Stimulated activated CD8-positive, alpha-beta memory T cell treated with anti-CD3 and anti-CD28 coated beads, Interleukin-4, amount 100 ng/mL, for 48 hours (primary cell): ENCODE measurements at places on chromosomes 5 and 9.

DNA sequence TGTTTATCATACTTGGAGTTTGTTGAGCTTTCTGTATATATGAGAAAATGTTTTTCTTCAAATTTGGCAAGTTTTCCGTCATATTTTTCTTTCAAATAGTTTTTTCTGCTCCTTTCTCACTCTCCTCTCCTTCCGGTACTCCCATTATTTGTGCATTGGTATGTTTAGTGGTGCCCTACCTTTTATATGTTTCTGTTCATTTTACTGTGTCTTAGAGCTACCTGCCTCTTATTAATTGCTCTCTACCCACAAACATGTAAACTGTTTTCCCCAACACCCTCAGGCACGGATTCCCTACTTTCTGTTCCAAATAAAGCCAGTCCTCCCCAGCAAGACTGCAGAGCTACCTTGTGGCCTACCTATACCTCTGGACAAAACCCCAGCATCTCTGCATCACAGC is 60.6 kb upstream of the S1PR3 start:
- no peak for DNase-seq

DNA sequence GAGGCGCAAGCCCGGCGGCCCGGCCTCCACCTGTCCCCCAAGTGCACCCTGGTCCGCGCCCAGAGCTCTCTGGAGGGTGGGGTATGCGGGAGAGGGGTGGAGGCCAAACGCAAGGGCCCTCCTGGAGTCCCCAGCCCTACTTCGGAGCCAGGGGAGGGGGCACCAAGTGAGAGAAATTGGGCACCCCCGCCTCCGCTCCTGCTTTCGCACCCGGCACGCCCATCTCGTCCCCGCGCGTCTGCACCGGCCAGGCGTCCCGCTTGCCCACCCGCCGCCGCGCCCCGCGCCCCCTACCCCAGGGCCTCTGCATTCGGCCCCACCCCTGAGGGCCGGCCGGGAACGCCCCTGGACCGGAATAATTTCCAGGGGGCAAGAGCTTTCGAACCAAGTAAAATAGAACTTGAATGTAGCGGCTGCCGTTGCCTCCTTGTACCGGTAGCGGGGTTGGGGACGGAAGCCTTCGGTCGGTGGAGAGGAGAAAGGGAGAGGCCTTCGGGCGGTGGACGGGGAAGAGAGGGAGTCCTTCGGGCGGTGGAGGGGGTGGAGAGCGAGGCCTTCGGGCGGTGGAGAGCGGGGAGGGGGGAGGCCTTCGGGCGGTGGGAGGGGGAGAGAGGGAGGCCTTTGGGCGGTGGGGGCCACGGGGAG is 694 bp upstream of the PHPT1 start:
- DNase-seq = peak; percentile 55

DNA sequence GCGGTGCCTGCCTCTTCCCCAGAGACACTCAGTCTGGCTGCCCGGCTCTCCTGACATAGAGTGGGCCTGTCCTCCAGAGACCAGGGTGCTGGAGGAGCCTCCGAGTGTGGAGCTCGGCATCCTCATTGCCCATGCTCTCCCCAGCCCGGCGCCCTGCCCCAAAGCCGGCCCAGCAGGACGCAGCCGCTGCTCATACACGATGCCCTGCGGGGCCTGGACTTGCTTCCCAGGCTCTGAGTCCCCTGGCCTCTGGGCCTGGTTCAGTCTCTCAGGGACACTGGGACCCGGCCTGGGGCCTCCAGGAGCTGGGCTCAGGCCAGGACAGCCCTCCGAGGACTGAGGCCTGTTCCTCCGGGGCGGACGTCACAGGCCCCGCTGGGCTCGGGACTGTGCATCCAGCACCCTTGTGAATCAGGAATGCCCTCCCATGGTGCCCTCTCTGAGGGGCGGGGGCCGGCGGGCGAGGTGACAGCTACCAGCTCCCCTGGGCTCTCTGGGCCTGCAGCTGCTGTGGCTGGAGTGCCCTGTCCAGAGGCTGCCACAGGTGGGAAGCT is 23.2 kb downstream of the TPPP start:
- no peak for DNase-seq

- DNase-seq = no peak
These were observed 243.0 kb upstream of the PTPRD start for GRCh38 chr9:10855847-10856246.

DNA sequence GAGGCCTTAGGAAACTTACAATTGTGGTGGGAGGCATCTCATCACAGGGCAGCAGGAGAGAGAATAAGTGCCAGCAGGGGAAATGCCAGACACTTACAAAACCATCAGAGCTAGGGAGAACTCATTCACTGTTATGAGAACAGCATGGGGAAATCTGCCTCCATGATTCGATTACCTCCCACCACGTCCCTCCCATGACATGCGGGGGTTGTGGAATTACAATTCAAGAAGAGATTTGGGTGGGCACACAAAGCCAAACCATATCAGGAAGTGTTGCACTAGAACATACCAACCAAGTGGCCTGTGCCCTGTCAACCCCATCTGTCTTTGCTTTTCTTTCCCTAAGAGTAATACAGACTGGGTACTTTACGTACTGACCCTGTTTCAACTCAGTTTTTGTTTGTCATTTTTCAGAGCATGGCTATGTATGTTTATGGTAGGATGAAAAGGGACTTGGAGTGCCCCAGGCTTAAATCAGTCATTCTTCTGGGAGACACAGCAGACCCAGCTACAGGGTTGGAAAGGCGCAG is 58.3 kb upstream of the TGFBR1 start:
- no peak for DNase-seq

- no peak for DNase-seq
These were observed 283.3 kb upstream of the ANKRD55 start for GRCh38 chr5:56516441-56516840.

DNA sequence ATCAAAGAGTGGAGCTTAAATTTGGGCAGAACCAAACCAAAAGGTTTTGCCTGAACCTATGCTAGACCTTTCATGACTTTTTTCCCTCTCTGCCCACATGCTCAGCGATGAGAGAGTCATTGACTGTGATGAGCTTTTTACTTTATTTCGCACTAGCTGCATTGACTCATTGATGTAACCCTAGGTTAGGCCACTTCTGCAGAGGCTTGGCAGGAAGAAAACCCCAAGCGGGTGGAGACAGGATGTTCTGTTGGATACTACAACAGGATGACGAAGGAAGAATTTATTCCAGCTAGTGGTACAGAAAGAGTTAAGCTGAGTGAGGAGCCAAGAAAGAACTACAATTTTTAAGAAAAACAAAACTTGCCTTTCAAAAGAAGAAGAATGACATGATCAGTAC is 18.4 kb downstream of the AGXT2 start:
- no peak for DNase-seq

DNA sequence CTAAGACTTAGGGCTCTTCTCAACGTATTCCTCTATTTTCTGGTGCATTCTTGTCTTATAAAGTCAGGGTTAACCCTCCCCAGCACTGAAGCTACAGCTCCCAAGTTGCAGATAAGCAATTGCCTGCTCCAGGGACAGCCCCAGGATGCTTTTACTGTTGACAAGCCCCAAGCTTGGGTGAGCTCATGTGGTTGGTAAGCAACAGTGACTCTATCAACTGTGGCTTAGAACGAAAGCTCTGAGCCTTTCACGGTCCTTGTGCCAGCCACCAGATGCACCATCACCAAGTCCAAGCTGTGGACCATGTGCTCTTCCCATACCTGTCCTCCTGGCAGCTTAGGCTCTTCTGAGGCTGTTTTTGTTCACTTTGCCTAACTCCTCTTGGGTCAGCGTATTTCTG is 13.5 kb downstream of the ADRB2 start:
- no peak for DNase-seq

- no peak for DNase-seq
These were observed 437.4 kb downstream of the ARHGEF28 start for GRCh38 chr5:74063346-74063745.

DNA sequence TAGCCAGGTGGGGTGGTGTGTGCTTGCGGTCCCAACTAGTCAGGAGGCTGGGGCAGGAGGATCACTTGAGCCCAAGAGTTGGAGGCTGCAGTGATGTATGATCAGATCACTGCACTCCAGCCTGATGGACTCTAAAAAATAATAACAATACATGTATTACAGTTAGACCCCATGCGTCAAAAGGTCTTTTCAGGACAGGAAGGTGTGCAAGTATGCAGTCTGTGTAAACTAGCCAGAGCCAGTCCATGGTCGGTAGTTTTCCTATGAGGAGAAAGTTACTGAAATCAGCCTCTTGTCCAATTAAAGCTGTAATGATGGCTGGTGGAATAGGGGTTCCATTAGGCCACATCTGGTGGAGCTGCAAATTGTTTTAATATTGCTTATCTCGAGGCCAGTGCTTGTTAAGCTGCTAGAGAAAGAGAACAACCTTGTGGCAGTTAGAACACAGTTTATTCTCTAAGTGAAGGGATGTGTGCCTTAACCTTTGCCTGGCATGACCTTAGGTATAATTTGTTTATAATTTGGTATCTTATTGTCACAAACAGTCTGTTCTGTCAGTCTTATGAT is 1.5 kb upstream of the STOM start:
- DNase-seq = no peak

GRCh38 chr9:81685763-81686613 is 3.4 kb downstream of the TLE1 start:
- DNase-seq = no peak

DNA sequence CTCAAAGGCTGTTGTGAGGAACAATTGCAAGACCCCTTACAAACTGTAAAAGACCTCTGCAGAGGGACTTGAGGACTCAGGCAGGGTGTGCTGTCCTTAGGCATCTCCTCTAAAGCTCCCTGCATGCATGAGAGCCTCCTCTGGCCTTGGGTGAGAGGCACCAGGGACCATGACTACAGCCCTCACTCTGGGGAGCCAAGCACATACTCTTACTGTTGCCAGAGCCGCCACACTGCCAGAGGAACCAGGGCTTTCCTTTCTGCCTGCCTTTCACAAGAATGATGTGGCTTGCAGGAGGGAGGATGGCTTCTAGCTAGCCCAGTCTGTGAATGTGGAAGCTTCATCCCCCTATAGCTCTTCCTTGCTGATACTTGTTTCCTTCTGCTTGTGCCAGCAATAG is 5.9 kb downstream of the IGFBPL1 start:
- DNase-seq = no peak

- no peak for DNase-seq
These were observed 31.9 kb downstream of the MEIKIN start for GRCh38 chr5:131913603-131914002.

GRCh38 chr5:170681013-170681433 is 102.5 kb upstream of the GABRP start:
- DNase-seq = peak; percentile 69

GRCh38 chr9:12715268-12715667 is 22.1 kb downstream of the TYRP1 start:
- DNase-seq = no peak

- no peak for DNase-seq
These were observed 64.3 kb upstream of the PTCH1 start for GRCh38 chr9:95580812-95581761.

DNA sequence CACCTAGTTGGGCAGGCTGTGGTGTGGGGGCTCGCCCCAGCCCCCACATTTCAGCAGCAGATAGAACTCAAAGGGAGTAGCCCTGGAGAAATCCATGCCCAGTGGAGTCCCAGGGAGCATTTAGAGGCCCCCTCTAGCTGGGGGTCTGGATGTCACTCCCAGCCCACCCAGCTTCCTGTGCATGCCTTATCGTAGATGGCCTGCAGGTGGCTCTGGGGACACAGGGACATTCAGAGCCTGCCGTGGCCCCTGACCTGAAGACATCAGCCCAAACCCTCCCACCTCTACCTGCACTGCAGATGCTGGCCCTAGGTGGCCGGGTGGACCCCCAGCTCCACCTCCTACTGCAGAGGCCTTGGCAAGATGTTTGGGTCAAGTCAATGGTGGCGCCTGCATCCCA is 49.0 kb upstream of the LMX1B start:
- DNase-seq = no peak
